ENCODE measurements at places on chromosomes 16 and 17.

GRCh38 chr17:38786372-38786771 lies 13.0 kb downstream of the PIP4K2B start:
- DNase-seq, result no peak

- DNase-seq, result no peak
These were observed 3.8 kb downstream of the ZNF821 start for GRCh38 chr16:71880176-71880575.

DNA sequence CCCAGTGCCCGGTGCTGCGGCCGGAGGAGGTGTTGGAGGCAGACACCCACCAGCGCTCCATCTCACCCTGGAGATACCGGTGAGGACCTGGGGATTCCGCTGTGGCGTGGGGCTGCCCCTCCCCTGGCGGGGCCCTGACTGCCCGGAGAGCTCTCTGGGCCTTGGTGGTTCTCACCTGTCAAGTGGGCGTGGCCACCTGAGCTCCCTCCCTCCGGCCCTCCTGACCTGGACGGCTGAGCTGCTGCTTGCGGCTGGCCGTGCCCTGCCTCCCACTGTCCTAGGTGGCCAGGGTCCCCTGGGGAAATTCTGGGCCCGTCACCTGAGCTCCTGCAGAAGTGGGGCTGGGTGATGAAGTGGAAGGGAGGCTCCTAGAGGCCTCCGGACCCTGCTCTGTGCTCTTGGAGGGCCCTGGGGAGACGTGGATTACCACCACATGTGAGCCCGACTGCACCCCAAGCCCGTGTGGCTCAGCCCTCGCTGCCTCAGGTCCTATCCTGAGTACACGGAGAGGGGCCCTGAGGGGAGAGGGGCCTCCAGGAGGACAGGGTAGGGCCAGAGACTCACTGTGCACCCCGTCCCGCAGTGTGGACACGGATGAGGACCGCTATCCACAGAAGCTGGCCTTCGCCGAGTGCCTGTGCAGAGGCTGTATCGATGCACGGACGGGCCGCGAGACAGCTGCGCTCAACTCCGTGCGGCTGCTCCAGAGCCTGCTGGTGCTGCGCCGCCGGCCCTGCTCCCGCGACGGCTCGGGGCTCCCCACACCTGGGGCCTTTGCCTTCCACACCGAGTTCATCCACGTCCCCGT lies 1.1 kb downstream of the IL17C start:
- DNase-seq, result no peak

GRCh38 chr16:66905633-66906539 lies 12.8 kb downstream of the CDH16 start:
- DNase-seq, result no peak

DNA sequence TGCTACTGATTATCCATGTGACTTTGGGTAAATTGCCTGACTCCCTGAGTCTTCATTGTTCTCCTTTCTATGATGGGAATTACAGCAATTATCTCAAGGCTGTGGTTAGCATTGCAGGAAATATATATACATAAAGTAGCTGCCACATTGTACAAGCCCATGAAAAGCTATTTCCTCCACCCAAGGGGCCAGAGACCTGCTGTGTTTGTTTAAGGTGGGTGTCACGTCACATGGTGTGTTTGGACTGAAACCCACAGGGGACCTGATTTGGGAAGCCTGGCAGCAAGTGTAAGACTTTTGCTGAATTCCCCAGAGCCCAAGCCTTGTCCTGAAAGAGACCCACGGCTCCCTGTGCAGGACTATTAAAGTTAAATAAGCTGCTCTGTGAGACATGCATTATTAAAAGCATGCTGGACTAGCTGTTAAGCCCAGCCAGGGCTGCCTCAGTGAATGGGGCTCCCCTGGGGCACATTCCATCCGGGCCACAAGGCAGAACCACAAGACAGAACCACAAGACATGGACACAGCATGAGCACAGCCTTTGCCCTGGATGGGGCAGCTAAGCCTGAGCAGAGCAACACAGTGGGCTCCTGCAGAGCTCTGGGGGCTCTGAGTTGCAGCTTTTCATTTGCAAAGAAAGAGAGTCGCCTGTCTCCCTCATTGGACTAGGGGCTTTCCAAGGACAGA lies 148.9 kb downstream of the SPACA3 start:
- DNase-seq, result no peak

GRCh38 chr17:19610311-19610710 lies 38.2 kb upstream of the ALDH3A2 start:
- no peak for DNase-seq

DNA sequence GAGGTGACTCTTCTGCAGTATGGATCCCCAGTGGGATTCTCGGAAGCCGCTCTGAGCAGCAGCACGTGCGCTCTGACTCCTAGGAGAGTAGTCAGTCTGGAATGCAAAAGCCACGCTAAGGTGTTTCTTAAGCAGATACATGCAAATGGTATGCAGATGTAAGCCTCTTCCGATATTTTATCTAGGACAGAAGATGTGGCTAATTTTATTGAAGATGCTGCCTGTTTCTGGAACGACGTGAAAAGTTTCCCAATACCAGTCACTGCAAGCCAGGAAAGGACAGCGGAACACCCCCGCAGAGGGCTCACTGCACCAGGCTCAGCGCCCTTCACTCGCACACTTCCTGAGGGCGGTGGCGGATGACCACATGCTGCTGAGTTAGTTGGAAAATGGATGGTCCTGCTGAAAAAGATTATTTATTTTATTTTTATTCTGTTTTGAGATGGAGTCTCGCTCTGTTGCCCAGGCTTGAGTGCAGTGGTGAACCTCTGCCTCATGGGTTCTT lies 10.1 kb downstream of the FADS6 start:
- DNase-seq, result peak; percentile 15

DNA sequence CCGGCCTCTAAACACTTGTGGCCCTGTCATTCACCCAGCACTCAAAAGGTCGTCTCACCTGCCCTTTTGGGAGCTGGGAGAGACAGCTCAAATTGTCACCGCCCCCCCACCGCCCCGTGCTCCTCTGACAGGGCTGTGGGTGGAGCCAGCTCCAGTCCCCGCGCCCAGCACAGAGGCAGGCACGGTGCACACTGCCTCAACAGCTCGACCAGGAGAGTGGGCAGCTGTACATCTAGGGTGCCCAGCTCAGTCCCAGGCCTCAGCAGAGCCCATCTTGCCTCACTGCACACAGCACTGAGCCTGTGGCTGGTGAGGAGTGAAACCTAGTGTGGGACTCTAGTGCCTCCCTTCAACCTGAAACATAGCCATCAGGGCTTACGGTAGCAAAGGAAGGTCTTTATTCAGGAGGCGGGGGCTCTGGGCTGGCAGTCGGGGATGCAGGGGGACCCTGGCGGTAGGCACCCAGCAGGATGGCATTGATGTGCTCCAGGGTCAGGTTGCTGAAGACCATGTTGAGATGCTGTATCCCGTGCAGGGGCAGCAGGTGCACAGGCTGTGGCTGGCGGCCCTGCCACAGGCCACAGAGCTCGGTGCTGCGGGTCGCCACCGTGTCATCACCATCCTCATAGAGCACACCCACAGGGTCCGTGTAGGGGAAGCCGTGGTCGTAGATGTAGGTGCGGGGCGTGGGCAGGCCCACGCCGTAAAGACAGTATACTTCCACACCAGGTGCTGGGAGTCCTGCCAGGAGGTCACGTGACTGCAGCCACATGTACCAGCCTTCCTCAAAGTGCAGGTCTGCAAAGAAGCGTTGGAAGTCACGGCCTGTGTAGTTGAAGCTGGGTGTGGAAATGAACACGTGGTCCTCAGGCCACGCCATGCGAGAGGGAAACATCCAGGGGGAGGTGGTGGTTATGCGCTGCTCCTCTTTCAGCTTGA lies 3.1 kb upstream of the PSMB10 start:
- no peak for DNase-seq

- DNase-seq, result no peak
These were observed 17.0 kb downstream of the FAM117A start for GRCh38 chr17:49746791-49747490.

- no peak for DNase-seq
These were observed at the start of gene SPHK1 for GRCh38 chr17:76384222-76384986. SPHK1 (plus strand) TSS chr17:76384609; CDS start chr17:76385645, 1,036 bp downstream.

GRCh38 chr16:11852092-11852809 lies 909 bp upstream of the RSL1D1 start:
- DNase-seq, result no peak

DNA sequence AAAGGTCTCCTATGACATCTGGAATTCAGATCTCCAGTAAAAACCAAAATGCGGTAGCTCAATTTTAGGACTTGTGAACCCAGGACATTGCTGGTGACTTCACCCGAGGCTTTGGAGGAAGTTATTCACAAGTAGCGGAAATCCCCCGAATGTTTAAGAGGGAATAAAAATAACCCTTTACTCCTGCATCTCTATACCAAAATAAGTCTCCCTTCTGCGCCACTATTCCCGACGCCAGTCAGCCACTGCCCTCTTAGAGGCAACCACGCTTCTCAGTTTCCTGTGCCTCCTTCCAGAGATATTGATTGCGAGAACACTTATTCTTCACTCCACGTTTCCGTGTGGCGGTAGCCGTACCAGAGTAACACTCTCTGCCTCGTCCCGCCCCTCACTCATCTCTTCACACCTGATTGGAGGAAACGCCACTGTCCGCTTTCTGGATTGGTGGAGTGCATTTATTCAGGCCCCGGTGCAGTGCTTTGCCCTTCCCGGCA lies 27.4 kb downstream of the EMP2 start:
- peak; percentile 35 for DNase-seq

GRCh38 chr16:24273508-24274182 lies 17.5 kb downstream of the CACNG3 start:
- no peak for DNase-seq

DNA sequence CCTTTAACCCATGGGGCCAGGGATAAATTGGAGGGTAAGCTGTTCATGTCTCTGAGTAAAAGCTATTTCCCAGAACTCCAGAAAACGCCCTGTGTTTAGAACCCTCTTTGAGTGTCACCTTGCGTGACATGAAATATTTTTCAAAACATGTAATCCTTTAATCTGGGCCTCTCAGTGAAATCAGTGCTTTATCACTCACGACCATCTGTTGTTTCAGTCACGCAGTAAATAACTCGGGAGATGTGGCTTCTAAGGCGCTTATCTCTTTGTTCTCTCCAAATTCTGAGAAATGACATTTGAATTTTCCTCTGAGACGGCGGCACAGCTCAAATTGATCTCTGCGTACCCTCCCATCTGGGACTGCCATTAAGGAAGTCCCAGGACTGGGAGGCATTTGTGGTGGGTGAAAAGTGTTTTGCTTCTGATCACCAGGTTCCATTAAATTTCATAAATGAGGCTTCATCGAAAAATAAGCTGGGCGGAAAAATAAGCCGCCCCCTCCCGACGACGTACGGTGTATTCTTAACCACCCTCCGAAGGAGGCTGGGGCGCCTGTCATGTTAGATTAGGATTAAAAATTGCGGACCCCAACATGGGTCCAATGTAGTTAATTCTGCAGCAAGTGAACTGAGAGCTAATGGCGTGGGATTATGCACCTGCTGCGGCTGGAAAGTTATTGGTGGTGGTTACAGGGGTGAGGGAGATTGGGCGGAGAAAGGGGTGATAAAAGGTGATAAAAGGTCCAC lies 12.7 kb downstream of the WFDC1 start:
- no peak for DNase-seq

DNA sequence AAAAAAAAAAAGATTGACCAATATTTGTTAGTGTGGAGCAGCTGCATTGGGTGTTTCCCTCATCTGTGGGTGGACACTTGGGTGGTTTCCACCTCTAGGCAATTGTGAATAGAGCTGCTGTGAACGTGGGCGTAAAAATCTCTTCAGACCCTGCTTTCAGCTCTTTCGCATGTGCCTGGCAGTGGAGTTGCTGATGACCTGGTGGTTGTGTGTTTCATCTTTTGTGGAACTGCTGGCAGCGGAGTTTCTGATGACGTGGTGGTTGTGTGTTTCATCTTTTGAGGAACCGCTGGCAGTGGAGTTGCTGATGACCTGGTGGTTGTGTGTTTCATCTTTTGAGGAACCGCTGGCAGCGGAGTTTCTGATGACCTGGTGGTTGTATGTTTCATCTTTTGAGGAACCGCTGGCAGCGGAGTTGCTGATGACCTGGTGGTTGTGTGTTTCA lies 21.4 kb downstream of the ZC3H18 start:
- no peak for DNase-seq

- DNase-seq, result no peak
These were observed 22.0 kb upstream of the CPNE2 start for GRCh38 chr16:57070424-57070823.

- peak; percentile 74 for DNase-seq
These were observed 73.6 kb downstream of the WIPI1 start for GRCh38 chr17:68383443-68384321.

DNA sequence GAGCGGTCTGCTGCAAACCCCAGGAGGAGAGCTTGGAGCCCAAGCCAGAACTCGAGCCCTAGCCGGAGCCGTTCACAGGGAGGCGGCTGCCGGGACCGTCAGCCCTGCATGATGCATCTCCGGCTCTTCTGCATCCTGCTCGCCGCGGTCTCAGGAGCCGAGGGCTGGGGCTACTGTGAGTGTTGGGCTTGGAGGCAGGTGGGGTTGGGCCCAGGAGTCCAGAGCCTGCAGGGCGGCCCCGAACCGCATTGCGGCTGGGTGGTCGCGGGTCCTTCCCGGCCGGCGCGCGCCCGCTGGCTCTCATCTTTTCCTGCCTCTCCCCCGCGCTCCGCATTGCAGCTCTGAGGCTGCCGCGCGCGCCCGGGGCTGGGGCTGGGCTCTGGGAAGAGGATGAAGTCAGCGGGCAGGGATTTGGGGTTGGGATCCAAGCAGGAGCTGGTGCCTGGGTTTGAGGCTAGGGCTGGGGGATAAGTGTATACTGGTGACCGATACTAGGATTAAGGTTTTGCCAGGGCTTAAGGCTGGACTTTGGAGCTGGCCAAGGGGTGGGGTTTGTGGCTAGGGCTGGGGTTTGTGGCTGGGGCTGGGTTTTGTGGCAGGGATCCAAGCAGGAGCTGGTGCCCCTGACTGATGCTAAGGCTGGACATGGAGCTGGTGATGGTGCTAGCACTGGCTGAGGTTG lies 532 bp downstream of the CNTNAP1 start:
- DNase-seq, result peak; percentile 68

GRCh38 chr17:78034429-78035091 lies 76.1 kb downstream of the TNRC6C start:
- no peak for DNase-seq

GRCh38 chr17:10099051-10099571 lies 99.3 kb downstream of the GAS7 start:
- no peak for DNase-seq

GRCh38 chr17:13265311-13265710 lies 247.5 kb upstream of the ELAC2 start:
- DNase-seq, result no peak

DNA sequence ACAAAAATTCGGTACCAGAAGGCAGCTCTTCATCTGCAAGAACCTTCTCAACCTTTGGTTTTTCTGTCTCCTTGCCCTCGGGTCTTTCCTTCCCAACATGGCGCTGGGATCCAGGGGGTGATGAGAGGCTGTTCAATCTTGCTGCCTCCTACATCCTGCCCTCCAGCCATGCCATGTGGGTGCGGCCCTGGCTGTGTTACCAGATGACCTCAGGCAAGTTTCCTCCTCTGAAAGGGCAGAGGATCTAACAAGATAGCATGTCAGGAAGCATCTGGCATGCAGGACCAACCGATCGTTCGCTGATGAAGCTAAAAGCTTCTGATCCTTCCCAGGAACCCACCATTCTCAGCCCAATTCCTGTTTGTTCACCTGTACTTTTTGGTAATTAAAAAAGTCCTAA lies 36.8 kb upstream of the BCAR1 start:
- DNase-seq, result no peak
